ENCODE measurements at places on chromosomes 1 and 21. TPM values are rescaled to one million over a fixed set of nuclear protein-coding genes. Genes with fewer than 3 reads are reported as not detected.

PGLYRP3 gene
- total RNA-seq: not detected

METTL18 gene
- 5.4 TPM for total RNA-seq

TP53BP2 gene
- total RNA-seq: 21.9 TPM

ZMPSTE24 gene
- total RNA-seq: 35.9 TPM

PHTF1 gene
- 21.6 TPM for total RNA-seq

KCNE2 gene
- not detected for total RNA-seq

All from epithelial cell of alveolus of lung (primary cell).